ENCODE measurements at places on chromosomes 4 and X.

GRCh38 chr4:94758700-94759399, 1.1 kb downstream of the BMPR1B start:
- DNase-seq: no peak

- no peak for DNase-seq
These were observed 6.6 kb upstream of the DDX60L start for GRCh38 chr4:168486912-168487281.

DNA sequence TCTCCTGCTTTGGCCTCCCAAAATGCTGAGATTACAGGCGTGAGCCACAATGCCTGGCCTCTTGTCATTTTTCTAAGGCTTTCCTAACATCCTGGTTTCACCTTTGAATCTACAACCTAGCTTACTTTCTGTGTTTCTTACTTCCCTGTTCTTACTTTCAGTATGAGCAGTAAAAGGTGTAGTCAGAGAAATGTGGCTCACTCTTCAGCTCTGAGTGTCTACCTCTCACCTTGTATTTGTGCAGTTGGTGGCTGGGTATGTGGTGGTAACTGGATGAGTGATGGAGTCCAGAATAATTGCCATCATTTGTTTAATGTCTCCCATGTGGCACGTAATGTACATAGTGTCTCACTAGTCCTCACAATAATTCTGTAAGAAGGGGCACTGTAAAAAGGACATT, 19.1 kb upstream of the CXCL11 start:
- no peak for DNase-seq

DNA sequence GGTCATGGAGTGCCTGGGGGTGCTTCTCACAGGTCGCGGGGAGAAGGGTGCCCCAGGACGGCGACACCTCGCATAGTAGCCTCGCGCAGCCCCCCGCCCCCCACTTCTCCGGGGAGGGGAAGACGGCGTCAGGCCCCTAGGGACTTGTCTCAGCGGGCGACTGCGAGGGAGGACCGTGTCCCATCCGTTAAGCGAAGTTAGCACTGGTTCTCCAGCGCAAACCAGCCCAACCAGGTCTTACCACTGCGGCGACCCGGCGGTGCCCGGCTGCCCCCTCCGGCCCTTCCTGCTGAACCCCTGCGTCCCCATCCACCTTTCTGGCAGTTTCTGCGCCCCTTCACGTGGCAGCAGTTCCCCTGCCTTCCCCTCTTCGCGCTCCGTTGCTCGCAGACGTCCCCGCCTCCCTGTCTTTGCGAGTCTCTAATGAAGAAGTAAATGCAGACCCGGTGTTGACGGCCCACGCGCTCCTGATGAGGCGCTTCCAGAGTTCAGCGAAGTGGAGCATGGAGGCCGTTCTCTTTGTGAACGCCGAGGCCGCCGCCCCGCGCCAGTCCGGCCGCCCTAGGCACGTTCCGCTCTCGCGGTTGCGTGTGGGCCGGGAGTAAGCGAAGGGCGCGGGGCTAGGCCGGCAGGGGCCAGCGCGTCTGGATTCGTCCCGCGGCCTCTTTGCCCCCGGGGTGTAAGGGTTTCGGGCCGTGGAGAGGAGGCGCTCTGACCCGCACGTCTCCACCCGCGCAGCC, 3.0 kb downstream of the SLIT2 start:
- DNase-seq: no peak

- no peak for DNase-seq
These were observed 714.9 kb upstream of the ADGRL3 start for GRCh38 chr4:60485276-60485675.

- DNase-seq: no peak
These were observed 36.0 kb upstream of the STS start for GRCh38 chrX:7111518-7111917.

DNA sequence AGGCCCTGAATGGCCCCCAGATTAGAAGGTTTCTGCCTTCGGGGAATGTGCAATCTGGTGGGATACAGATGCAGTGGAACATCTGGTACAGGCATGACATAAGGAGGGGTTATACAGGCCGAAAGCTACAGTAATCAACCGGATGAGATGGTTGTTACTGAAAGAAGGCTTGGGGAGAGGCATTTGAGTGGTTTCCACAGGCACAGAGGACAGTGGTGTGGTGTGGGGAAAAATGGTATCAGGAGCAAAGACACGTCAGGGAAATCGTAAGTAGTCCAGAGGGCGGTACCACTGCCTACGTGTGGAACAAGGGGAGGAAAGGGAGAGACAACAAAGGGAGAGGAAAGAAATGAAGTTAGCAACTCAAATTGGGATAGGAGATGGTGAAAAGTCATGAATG, 3.0 kb downstream of the PDLIM3 start:
- no peak for DNase-seq

DNA sequence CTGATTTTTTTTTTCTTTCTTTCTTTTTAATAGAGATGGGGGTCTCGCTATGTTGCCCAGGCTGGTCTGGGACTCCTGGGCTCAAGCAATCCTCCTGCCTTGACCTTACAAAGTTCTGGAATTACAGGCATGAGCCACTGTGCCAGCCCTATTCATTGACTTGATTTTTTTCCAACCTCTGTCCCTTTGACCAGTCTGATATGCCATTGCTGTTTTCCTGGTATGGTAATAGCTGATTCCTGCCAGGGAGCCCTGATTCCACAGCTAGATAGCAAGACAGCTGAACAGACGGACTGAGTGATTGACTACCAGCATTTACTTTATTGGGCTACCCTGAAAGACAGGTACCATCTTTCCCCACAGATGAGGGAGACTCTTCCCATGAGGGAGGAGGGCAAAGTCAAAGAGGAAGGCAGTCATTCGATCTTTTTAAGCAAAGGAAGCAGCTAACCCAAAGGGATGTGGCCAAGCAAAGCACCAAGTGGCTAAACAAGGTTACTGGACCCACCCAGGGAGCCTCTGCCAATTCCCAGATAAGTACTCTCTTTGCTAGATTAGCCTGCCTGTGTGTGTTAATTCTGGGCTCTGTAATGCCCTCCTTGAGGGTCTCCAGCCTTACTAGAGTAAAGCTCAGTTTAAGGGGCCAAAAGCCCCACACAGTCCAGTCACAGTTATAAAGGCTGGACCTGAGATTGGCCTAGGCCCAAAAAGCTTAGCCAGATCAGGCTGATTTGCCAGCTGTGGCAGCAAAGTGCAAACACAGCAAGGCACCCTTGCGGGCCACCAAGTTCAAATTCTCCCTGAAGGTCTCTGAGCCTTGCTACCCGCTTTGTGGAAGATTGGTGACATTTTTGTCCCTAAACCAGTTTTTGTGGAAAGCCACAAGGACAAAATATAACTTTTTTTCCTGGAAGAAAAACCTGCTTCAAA, 192.4 kb upstream of the GPC4 start:
- no peak for DNase-seq

GRCh38 chr4:152156442-152156841, 379.4 kb downstream of the FBXW7 start:
- no peak for DNase-seq

DNA sequence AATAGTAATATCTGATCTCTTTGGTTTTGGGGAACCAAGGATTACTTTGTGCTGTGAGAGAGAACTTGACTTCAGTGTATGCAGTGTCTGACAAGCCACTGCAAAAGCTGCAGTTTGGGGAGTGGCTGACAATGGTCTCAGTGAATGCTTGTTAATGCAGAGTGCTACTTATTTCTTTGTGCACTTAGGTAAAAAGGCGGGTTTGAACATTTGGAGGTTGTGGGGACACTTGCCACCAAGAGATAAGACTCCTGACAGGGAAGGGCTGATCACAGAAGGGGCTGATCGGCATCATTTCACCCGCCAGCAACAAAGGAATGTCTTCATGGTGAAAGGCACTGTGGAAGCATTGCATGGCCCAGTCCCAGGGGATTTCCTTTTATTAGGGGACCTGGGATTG, 28.6 kb upstream of the USP46 start:
- DNase-seq: no peak

GRCh38 chrX:96361844-96362243, 322.8 kb upstream of the DIAPH2 start:
- no peak for DNase-seq

GRCh38 chrX:23845351-23845817, 62.4 kb downstream of the APOO start:
- DNase-seq: no peak

DNA sequence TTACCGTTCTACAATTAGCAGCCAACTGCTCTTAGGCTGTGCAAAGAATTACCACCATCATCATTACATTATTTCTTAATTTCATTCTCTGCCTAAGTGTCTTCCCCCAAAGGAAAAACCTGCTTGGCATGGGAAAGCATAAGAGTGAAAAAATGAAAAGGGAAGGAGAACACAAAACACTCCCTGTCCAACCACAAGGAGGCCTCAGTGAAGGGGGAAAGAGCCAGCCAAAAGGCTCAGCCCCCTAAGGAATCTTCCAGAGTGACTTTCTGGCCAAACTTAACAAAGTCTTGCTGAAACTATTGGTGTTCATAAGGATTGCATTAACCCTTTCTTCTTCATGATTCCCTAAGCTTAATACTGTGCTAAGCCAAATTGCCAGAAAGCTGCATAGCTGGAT, 287.4 kb downstream of the SMARCA1 start:
- DNase-seq: no peak

GRCh38 chr4:149135062-149135461, 680.6 kb downstream of the IQCM start:
- DNase-seq: no peak

DNA sequence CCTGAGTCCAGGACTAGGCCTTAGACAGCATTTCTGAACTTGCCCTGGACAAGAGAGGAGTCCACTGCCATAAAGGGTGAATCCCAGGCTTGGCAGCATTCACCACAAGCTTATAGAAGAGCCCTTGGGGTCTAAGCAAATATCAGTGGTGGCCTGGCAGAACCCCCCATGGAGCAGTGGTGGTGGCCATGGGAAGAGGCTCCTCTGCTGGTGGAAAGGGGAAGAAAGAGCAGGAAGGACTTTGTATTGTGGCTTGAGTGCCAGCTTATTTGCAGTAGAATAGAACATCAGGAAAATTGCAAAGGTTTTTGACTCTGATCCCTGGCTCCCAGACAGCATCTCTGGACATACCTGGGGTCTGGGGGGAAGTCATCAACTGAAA, 58.1 kb upstream of the STARD8 start:
- no peak for DNase-seq

- no peak for DNase-seq
These were observed 8.4 kb upstream of the MAB21L2 start for GRCh38 chr4:150573534-150573933.

GRCh38 chr4:34767407-34767806, 1476.9 kb downstream of the ARAP2 start:
- no peak for DNase-seq

DNA sequence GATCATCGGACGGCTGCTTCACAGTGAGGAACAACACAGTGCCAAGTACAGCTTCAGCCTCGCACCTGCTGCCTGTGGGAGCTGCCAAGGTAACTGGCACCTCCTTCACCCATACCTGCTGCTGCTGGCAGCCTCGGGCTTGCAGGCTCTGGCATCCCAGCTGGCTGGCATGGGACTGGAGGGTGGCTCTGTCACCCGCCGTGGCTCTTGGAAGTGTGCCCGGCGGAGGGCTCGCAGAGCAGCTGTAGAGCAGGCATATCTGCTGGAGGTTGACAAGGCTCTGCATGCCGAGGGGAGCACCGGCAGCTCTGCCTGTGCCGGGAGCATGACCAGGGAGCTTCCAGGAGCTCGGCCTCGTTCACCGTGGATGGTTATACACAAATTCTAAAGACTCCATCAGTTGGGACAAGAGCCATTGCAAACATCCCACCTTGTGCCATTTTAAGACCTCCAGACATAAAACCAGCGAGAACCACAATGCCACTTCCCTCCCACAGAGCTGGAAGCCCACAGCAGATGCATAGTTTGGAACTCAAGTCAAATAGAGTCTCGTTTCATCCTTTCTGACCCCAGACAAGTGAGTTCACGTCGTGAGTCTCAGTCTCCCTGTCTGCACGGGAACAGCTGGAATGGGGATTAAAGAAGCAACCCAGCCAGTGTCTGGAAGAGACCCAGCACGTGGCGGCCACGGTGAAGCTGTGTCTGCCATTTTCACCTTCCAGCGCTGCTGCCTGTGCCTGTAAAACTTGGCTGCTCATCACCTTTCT, 84.3 kb upstream of the PSAPL1 start:
- DNase-seq: no peak

DNA sequence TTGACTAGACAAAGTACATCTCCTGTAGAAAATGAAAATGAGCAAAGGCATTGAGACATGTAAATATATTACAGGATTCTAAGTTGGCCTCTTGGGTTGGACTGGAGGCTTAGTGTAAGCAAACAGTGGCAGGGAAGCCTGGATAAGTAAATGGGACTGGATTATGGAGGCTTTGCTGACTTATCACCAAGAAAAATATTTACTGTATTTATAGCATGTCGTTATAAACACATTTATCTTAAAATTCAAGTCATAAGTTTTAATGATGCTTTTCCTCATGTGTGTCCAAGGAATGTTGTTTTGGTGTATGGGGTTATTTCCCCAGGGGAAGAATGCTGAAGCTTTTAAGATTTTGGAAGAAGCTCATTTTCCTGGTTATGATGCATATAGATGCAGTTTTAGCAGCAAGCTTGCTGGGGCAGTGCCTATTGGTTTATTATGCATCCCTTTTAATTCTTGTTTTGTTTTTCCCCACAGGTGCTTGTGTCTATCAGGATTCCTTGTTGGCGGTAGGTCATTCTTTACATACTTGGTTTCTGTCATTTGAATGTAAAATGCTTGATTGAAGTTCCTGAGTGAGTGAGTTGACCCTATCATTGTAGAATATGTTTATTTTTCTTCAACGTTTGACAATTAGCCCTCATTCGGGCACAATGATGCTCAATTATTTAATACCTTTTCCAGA, 8.5 kb downstream of the FRAS1 start:
- no peak for DNase-seq

GRCh38 chr4:8728536-8729407, 136.2 kb downstream of the CPZ start:
- no peak for DNase-seq

DNA sequence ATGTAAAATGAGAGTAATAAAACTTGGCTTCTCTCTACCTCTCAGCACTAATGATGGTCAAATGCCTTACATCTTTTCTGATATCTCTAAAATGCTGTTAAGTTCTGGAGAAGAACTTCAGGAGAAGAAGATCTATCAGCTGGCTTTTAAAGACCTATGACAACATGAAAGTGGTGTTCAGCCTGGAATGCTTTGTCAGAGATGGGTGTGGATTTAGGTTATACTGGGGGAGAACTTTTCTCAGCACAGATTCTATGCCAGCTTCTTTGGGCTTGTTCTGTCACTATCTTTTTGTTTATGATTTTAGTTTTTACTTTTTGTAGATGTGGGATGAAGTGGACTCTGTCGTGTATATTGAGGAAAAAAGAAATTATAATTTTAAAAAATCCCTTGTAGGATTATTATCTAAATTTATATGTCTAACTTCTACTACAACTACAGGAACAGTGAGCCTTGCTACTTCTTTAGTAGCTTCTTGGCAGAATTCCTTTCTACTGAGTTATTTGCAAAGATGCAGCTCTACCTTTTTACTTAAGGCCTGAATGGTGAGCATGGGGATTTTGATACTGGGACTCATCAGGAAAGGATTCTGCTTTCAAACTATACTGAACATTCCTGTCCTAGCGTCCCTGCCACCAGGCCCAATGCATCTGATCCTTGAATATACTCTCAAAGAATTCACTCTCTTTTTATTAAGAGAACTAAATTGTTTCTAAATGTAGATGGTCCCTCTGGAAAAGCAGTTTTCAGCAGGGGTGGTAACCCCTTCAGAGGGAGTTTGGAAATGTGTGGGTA, 19.6 kb downstream of the CYP2U1 start:
- DNase-seq: no peak
